ENCODE measurements at places on chromosomes 1 and 21.

- no peak for DNase-seq
Measured at GRCh38 chr21:43968410-43969114, 43.5 kb upstream of the TRAPPC10 start.

DNA sequence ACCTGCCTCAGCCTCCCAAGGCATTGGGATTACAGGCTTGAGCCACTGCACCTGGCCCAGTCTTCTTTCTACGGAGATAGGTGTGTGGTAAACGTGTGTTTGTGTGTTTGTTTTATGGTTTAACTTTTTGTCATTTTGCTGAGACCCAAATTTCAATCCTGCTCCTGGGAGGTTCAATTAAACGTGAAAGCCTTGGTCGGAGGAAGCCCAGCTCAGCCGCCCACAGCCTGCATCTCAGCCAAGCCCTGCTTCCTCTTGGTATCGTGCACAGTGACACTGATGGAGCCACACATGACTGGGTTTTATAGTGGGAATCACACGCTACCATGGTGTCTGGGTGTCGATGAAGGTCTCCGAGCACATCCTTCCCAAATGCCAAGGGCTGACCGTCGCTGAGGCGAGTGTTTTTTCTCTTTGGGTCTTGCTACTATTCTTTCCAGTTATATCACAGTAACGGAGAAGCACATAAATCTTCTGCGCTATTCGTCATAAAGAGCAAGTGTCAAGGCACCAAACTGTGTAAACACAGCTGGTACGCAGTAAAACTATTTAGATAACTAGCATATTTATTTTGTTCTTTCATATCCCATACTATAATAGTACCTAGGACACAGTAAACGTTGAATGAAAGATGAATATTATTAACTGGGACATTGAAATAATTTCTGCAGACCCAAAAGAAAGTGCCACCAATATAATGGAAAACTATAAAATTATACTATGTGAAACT lies 39.3 kb downstream of the HLCS start:
- no peak for DNase-seq

DNA sequence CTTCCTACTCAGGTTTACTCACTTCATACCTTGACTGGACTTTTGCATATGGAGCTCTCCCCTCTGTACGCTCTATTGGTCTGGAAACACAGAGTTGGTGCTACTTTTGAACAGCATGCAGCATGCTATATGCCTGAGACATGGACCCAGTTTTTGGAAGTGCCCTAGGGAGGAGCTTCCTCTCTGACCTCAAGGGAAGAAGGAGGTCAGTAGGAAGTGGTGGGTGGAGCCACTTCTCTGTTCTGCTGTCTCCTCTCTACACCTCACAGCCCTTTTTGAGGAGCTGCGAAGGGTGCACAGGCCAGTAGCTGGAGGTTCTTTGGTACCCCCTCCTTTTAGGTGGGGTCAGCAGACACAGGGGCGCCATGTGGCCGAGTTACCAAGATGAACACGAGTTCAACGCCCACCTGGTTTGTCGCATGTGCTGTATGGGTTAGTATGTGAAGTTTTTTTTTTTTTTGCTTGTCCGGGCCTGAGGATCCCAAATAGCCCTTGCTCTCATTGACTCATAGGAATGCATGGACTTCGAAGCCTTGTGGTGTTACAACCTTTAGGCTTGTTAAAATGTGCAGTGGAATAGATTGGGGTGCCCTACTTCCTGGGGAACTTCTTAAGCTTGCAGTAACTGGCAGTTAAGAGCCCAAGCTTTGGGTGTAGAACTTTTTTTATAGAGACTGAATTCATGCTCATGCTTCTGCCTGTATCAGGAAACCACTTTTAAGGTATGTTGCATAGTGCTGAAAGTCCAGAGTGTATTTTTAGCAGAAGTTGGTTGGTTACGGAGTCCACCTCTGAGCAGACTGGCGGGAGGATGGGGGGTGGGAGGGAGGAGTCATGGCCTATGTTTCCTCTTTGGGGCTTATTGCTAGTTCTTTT lies 10.7 kb downstream of the MACF1 start:
- no peak for DNase-seq

- DNase-seq = no peak
Measured at GRCh38 chr21:27703791-27704190, 736.9 kb upstream of the ADAMTS5 start.

- DNase-seq = no peak
Measured at GRCh38 chr1:227604446-227604845, 41.1 kb downstream of the ZNF678 start.

GRCh38 chr1:176904057-176904751 lies 260.3 kb downstream of the ASTN1 start:
- no peak for DNase-seq

DNA sequence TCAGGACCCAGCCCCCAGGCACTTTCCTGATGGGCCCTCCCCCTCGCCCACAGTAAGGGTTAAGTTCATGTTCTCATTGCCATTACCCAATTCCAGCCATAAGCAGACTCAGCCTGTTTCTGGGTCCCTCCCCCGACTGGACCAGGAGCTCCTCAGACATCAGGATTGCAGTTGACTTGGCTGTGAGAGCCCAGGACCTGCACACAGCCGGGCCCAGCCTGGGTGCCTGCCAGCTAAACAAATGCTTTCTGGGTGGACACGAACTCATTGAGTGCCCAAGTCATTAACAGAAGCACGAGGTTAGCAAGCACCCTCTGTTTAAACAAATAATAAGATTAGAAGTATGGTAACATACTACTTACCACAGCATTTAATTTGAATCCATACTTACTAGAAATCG lies 147.9 kb upstream of the POU3F1 start:
- DNase-seq = no peak

GRCh38 chr21:38820471-38821239 lies 14.9 kb downstream of the ETS2 start:
- no peak for DNase-seq

DNA sequence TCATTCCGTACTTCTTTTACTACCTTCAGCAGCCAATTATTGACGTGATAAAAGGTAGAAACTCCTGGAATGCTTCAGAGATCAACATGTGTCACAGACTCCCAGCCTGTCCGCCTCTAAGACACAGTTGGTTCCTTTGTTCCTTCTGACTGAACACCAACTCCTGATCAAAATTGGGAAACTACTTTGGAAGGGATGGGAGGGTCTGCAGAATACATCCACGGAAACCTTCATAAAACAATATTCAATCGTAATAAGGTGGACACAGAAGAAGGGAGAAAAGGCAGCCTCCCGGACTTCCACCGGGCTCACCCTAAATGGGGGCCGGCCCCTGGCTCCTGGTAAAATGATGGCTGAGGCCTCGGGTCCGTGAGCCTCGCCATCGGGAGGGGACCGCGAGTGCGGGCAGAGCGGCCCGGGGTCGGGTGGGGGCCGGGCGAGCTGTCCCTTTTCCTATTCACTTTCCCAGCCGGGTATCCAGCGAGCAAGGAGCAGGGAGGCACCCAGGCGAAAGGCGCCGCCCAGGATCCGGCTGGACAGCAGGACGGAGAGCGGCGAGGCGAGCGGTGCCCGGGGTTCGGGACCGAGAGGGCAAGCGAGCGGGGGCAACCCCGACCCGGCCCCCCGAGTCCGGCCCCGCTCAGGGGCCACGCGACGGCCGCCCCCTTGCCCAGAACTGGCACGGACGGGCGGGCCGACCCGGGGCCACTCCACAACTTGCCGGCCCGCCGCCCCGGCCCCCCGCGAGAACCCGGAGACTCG lies 805 bp downstream of the NRIP1 start:
- DNase-seq = no peak

GRCh38 chr1:150576367-150576711 lies 3.1 kb downstream of the MCL1 start:
- no peak for DNase-seq

DNA sequence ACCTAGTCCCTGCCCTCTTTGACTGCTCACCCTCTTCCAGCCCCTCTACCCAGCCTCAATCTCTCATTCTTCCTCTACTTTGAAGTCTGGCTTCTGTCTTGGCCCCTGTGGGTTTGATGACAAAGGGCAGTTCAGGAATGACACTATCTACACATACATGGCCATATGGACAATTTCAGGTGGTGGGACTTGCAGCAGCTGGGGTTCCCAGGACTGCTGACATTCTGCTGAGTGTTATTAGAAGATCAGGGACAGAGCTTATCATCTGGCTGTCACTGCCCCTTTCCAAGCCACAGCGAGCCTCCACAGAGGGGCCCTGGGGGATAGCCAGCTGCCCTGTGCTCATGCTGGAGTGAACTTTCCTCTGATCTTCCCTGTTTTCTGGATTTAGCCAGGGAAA lies 97.4 kb upstream of the IPO9 start:
- DNase-seq = no peak

GRCh38 chr1:115423776-115424175 lies 85.7 kb upstream of the NGF start:
- DNase-seq = no peak

- no peak for DNase-seq
Measured at GRCh38 chr1:71785000-71785399, 497.3 kb downstream of the NEGR1 start.
